Activated CD4-positive, alpha-beta memory T cell treated with anti-CD3 and anti-CD28 coated beads, Interleukin-2, amount 10 ng/mL, durations not matched to agents 7 days and 5 days (primary cell): ENCODE measurements at places on chromosomes 1 and 21. TPM values are rescaled to one million over a fixed set of nuclear protein-coding genes. Genes with fewer than 3 reads are reported as not detected.

GRCh38 chr1:223332997-223333396 is 31.0 kb downstream of the SUSD4 start:
- DNase-seq = no peak

DNA sequence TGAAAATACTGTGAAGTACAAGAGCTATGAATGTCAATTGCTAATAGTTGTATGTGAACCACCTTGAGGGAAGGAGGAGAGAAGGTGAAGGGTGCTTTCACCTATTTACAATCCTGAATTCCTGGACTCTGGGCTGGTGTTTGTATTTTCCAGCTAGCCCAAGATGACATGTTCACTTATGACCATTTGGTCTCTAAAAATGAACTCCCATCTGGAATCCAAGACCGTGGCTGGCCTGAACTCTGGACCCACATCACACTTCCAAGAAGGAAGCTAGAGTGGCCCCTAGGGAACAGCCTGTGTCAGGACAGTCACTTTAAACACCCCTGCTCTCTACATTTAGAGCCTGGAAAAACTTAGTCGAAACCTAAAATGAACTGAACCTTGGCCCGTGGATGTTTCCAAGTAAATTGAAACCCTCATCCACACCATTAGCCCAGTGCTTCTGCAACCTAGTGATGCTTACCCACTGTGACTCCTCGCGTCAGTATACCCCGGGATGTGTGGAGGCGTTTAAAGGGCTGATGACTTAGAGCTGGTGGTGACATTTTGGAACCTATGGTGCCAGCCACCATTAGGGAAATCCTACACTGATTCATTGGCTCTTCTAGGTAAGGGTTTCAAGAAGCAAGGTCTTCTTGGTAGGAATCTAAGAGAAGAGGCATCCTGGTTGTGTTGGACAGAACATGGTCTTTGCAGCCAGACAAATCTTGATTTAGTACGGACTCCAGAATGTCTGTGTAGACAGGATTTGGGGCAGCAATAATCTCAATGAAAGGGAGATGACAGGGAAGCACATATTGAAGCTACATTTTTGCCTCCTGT is 171.5 kb upstream of the IRF2BP2 start:
- DNase-seq = no peak

- DNase-seq = no peak
Observed at GRCh38 chr1:161887730-161888287, 121.7 kb downstream of the ATF6 start.

GRCh38 chr21:15004721-15005370 is 60.0 kb downstream of the NRIP1 start:
- no peak for DNase-seq

GRCh38 chr1:17287130-17287776 is 20.7 kb upstream of the PADI4 start:
- no peak for DNase-seq

GRCh38 chr1:54814126-54814498 is 13.0 kb upstream of the TTC22 start:
- no peak for DNase-seq

- DNase-seq = no peak
Observed at GRCh38 chr1:35706846-35707600, 11.7 kb downstream of the C1orf216 start.

The S1PR1 gene
- total RNA-seq = 219 TPM

The FNDC10 gene
- total RNA-seq = 2.7 TPM

The MIXL1 gene
- not detected for total RNA-seq
